ENCODE measurements at places on chromosomes 7 and 10.

GRCh38 chr7:48171202-48171601 lies at the start of gene ABCA13:
Gene ABCA13 (plus strand): TSS chr7:48171458. CDS start chr7:48171484, 26 bp downstream.
- no peak for DNase-seq

DNA sequence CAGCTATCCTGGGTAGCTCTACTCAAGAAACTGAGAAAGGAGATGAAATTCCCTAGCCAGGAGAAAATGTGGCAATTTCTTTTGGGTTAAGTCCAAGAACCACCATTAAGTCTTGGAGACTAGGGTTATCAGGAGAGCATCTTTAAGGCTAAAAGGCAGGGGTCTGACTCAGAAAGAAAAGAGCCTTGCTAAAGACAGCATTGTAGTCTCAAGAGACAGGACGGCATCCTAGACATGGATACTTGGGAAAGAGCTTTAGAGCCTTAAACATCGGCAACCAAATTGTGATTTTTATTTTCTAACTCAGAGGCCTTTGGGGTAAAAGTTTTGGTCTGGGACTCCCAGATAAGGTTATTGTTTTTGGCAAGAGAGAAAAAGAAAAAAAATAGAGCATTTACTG lies 83.1 kb downstream of the FAS start:
- DNase-seq: no peak

- no peak for DNase-seq
These were observed 972.0 kb upstream of the CELF2 start for GRCh38 chr10:10045765-10046028.

DNA sequence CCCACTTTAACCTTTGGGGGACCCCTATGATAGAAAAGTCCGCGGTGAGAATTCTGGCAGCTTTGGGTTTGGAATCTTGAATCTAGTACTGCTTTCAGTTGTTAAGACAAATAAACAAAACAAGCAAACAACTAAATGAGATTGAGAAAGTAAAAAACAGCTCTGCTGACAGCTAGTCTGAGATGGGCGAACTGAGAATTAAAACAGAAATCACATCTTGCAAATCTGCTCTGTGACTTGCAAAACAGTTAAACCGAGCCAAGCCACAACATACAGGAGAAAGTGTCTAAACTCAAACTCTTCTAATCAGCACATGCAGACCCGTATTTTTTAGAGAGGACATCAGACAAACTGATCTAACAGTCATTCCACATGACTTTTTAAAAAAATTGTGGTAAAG lies 110.4 kb downstream of the SH2D4B start:
- DNase-seq: no peak

DNA sequence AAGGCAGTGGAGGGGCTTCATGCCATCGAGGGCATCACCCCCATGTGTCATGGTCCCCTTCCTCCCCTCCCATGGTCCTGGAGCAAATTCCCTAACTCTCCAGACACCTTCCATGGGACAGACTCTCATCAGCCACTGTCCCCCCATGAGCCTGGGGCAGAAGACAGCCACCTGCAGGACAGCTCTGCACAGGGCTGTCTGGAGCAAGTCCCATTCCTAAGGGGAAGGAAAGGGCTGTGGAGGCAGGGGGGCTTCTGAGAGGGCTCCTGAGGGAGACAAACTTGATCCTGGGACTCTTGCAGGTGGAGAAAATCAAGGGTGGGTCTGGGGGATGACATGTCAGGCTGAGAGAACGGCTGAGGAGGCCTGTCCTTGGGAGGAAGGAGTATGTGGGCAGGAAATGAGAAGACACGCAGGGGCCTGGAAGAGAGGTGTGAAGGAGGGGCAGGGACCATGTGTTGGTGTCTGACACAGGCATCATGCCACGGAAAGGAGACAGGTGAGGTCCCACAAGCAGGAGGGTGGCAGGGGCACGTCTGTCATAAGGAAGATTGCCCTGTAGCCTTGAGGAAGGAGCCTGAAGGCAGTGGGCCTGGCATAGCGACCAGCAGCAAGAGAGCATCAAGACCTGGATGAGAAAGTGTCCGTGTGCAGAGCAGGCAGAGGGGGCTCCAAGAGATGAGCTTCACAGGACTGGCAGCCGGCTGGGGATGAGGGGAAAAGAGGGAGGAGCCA lies 14.4 kb upstream of the GDF10 start:
- no peak for DNase-seq

DNA sequence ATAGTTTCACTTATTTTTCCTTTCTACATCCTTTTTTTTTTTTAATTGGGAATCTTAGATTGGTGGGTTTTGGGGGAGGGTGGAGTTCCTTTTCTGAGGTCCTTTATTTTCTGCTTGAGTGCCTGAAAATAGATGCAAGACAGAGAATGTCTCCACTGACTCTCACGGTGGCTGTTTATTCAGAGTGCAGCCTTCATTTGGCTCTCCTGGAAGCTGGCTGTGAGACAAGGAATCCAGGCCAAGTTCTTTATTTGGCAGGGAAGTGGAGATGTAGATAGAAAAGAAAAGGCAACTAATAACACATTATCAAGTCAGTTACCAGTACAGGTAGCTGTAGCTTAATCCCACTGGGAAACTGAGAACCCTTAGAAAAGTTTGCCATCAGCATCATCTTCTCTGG lies 118.6 kb downstream of the CNTNAP2 start:
- no peak for DNase-seq

GRCh38 chr7:7662527-7662926 lies 22.0 kb downstream of the UMAD1 start:
- peak; percentile 38 for DNase-seq

DNA sequence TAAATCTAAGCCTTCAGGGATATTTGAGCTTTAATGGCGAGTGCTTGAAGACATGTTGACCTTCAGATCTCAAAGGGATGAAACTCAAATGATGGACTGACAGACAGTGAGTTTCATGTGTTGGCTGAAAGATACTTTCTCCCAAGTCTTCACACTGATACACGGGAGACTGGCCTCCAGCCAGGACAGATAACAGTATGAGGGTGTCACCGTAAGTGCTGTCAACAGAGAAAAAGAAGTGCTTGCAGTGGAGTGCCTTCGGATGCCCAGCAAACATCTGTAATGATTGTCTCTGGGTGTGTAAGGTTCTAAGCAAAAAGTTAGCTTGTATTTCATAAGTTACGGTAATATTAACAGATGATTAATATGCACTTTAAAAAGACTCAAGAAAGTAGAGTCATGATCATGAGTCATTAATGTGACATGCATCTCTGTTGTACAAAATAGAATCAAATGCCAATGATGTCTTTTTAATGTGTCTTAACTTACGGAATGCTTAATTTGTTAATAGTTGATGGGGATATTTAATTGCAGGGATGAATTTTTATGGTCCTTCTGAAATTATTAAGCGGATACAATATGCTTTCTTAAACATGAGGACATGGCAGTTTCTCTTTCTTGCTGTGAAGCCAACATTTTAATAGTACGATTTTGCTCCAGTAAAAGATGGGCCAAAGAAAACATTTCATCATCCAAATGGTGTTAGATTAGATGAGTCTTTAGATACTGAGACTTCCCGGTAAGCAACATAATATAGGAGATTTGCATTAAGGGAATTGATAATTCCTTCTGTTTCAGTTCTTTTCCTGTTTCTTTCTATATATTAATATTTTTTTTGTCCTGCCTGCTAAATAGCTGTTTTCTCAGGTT lies 292.5 kb downstream of the GALNT17 start:
- no peak for DNase-seq

- no peak for DNase-seq
These were observed 124.3 kb upstream of the WNT16 start for GRCh38 chr7:121204537-121204936.

DNA sequence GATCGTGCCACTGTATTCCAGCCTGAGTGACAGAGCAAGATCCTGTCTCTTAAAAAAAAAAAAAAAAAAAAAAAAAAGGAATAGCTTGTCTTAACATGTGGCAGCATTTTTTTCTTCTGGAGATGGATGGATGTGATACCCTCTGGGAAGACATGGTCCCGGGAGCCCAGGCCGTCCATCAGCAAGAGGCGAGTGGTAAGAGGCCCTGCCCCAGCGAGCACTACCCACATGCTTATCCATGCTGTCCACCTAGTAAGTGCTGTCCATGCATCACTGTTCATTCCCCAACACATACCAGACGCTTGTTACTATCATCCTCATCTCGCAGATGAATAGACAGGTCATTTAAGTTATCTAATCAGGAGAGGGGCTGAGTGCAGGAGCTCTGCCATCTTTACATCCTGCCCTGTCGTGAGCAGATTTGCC lies 12.9 kb downstream of the ATP6V1F start:
- no peak for DNase-seq

DNA sequence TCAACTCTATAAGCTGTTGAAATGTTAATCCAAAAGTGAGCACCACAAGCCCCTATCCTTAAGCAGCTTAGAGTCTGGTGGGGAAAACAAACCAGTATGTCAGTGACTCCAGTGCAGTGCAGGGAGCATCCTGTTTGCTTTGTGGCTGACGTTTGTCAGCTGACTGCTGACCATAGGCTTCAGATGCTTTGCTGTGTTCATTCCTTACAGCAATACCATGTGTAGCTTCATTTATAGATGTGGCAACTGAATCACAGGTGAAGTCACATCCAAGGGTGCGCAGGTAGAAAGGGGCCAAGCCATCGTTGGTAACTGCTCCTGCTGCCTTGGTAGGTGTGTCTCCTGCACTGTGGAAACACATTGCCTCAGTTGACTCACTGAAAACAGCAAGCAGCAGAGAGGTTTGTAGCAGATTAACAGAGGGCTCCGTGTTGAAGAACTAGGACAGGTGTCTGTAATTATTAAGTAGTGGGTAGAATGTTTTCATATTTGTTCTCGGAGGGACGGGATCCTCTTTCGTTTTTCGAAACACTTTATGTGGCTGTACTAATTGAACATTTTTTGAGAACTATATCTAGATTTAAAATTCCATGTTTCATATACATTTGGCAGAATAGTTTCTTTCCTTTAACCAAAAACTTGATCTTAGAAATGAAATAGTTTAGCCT lies 2.0 kb downstream of the INSIG1 start:
- DNase-seq: no peak

DNA sequence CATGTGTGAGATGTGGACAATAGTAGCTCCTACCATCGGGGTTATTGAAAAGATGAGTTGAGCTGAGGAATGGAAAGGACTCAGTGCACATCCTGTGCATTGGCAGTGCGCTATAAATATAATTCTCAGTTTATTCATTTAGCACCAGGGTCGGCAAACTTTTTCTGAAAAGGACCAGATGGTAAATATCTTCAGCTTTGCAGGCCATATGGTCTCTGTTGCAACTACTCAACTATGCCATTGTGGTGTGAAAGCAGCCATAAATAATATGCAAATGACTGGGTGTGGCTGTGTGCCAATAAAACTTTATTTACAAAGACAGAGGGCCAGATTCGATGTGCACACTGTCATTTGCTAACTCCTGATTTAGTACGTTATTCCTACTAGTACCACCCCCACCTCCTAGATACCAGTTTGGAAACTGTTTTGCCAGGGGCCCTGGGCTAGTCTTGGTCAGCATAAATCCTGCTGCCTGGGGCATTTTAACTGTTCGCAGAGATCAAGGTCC lies 422.9 kb upstream of the MKI67 start:
- DNase-seq: no peak

GRCh38 chr7:43516581-43517342 lies 66.1 kb upstream of the STK17A start:
- no peak for DNase-seq

GRCh38 chr10:132036887-132037675 lies 28.7 kb upstream of the JAKMIP3 start:
- DNase-seq: peak; percentile 51

DNA sequence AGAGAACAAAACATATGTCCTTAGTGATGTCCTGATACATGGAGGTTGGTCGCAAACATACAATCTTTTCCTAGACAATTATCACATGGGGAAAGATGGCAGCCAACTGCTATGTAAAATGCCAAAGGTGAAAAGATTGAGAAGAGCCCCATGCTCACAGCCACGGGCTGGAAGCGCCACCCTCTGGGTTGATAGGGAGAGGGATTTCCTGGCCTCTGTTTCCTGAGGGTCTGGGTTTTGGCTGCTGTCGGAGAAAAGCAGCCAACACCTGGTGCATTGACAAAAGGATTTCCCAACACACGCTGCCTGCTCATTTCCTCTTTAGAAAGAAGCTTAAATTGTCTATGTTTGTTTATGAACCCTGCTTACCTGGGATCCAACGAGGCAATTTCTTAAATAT lies 43.8 kb downstream of the ITIH5 start:
- DNase-seq: peak; percentile 40

DNA sequence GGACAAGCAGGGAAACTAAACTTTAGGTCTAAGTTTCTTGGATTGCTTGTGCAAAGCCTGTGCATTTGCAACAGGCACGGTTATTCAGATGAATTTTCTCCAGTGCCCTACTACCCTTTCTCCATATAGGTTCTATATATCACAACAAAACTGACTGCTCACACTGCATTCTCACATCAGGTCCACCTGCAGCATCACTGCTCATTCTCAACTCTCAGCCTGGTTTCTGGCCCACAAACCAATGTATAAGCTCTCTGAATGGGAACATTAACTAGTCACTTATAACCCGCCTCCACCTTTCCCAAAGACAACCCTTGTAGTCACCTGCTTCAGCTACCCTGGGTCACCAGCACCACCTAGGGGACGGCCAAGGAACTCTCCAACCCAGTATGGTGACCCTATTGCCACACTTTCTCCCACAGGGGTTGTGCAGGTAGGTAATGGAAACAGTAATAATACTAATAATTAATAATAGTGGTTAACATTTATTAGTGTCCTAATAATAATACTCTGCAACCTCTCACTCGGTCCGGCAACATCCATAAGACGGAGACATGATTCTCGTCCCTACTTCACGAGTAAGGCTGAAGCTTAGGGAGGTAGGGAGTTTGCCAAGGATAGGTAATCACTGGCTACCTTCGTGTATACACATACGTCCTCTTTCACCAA lies 97.3 kb downstream of the CLEC2L start:
- DNase-seq: peak; percentile 44

GRCh38 chr7:64046041-64046389 lies 781 bp downstream of the ZNF727 start:
- no peak for DNase-seq

DNA sequence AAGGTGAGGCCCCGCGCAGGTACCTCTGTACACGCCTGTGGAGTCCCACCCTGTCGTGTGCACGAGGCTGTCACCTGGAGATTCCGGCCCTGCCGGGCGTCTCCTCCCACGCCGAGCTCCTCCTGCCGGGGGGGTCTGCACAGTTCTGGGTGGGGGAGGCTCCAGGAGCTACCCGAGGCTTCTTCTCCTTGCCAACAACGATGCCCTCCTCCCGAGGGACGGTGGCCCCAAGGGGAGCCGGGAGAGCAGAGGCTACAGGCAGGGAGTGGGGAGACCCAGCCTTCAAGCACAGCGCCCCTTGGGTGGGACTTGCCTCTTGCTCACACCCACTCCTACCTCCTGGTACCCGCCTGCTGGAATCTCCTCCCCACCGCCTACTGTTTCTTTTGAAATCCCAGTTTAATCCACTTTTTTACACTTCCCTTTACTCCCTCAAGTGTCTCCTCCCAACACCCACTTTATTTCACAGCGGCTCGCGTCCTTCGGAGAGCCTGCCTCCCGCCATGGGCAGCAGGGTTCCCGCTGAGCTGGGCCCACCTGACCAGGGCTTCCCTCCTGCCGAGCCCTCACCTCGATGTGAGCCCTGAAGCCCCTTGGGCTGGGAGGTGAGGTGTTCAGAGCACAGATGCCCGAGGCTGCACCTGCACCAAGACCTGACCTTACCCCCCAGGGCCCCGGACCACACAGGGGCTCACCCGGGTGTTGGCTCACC lies 338.1 kb downstream of the DNAJB6 start:
- no peak for DNase-seq
